Dermis microvascular lymphatic vessel endothelial cell (primary cell): ENCODE measurements at places on chromosomes 1 and 21. TPM values are rescaled to one million over a fixed set of nuclear protein-coding genes. Genes with fewer than 3 reads are reported as not detected.

RRP1 gene
- total RNA-seq, result 12.6 and 15.6 TPM in 2 replicates

GRCh38 chr1:61539720-61540462 is 185.1 kb downstream of the TM2D1 start:
- no peak for DNase-seq

- no peak for DNase-seq
Observed at GRCh38 chr1:208302699-208303238, 58.6 kb upstream of the PLXNA2 start.

ANGPTL1 gene
- total RNA-seq, result not detected in 2 replicates

DNA sequence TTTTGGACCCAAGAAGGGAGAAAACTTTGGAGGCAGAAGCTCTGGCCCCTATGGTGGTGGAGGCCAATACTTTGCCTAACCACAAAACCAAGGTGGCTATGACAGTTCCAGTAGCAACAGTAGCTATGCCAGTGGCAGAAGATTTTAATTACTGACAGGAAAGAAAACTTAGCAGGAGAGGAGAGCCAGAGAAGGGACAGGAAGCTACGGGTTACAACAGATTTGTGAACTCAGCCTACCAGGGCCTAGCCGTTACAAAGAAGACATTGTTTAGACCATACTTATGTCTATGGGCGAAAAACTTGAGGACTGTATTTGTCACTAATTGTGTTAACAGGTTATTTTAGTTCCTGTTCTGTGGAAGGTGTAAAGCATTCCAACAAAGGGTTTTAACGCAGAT is 10.4 kb upstream of the ACOT11 start:
- DNase-seq, result no peak

- DNase-seq, result no peak
Observed at GRCh38 chr1:44842862-44843655, at the start of gene PTCH2. Gene PTCH2 (minus strand): TSS chr1:44843253. CDS start chr1:44842932, 321 bp downstream.

GRCh38 chr1:103435443-103435842 is 90.1 kb upstream of the RNPC3 start:
- DNase-seq, result no peak

- no peak for DNase-seq
Observed at GRCh38 chr1:87108228-87108627, 193.8 kb downstream of the HS2ST1 start.
